ENCODE measurements at places on chromosomes 13 and 19.

DNA sequence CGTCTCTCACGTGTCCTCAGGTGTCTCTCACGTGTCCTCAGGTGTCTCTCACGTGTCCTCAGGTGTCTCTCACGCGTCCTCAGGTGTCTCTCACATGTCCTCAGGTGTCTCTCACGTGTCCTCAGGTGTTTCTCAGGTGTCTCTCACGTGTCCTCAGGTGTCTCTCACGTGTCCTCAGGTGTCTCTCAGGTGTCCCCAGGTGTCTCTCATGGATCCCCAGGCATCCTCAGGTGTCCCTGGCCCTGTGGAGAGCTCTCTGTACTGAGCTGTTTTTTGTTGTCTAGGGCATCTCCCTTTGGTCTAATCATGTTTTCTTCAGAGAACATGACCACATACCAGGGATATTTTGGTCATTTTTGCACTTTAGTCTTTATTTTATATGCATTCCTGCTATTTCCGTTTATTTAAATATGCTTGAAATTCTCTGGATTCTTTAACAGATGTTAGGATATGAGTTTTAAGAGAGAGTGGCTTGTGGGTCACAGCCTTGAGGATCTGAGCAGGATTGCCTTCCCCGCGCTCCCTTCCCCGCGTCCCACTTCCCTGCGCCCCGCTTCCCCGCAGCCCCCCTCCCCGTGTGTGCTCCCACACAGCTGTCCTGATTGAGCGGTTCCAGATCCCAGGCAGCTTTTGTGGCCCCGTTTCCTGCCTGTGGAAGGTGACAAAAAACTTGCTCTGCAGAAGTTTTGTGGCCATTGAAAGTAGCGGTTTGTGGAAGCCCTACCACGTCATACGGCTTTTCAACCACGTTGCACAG lies 31.9 kb downstream of the ATP4B start:
- no peak for DNase-seq

GRCh38 chr19:55216461-55217198 lies 7.3 kb upstream of the PTPRH start:
- DNase-seq = peak; percentile 66

- no peak for DNase-seq
Measured at GRCh38 chr13:73721571-73721970, 412.6 kb downstream of the KLF12 start.

DNA sequence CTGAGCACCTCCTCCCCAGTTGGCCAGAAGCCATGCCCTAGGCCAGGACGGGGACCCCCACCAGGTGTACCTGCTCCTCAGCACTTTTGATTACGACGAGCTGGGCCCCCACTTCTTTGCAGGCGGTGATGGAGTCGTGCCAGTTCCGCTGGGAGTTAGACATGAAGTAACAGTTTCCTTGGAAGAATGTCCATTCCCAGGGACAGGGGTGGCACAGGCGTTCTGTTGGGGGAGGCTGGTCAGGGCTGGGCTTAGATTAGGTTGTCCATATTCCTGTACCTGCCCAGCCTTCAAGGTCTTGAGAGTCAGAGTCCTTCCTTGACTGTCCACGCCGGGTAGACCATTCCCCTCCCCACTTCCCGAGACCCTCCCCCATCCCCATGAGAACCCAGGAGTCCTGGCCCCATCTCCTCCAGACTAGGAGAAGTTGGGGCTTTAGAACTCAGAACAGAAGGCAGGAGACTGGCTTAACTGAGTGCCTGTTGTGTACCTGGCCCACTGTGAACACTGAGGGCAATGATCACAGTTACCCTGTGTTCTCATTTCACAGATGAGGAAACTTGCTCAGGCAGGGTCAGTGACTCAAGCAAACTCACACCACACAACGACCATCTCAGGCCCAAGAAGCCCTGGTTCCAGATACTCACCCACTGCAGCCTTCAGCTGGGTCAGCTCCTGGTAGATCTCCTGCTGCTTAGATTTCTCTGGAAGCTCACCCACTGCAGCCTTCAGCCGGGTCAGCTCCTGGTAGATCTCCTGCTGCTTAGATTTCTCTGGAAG lies 2.3 kb downstream of the CD209 start:
- DNase-seq = no peak

DNA sequence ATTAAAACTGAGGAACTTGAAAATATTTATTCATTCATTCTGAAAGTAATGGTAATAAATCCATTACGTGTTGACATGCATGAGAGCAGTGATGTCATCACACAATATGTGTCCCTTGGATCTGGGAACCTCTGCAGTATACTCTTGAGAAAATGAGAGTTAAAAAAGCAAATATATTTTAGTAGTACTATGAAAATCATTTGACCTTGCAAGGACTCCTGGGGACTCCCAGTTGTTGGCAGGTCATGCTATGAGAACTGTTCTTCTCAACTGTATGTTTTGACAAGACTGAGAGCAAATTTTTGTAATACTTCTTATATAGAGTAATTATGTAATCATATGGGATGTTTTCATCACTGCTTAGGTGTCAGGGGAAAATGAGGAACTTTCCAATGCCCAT lies 249.4 kb downstream of the PCCA start:
- DNase-seq = no peak

DNA sequence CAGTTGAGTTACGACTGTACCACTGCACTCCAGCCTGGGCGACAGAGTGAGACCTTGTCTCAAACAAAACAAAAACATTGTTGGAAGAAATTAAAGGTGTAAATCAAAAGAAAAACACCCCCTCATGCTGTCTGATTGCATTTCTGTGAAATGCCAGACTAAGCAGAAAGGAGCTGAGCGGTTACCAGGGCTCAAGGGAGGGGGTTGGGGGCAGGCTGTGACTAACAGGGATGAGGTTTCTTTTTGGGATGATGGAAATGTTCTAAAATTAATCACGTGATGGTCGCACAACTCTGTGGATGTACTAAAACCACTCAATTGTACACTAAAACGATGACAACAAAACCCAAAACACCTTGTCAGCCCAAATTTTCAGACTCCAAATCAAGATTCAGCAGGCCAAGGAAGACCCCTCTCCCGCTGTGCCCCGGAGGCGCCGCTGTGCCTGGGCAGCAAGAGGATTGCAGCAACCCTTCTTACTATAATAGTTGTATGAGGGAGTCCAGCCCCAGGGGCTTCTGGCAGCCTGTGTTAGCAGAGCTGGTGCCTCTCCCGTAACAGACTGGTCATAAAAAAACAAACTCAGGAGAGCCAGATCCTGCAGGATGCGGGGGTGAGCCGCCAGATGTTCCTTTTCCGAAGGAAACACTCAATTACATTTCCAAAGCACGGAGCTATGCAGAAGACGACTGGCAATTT lies 20.9 kb downstream of the CAPS start:
- no peak for DNase-seq

GRCh38 chr13:75797239-75797638 lies 161.1 kb downstream of the LMO7 start:
- DNase-seq = no peak

- no peak for DNase-seq
Measured at GRCh38 chr19:38784224-38784623, 4.8 kb upstream of the LGALS7B start.

GRCh38 chr19:15640294-15640903 lies at the start of gene CYP4F3:
Gene CYP4F3 (plus strand): TSS chr19:15640897. CDS start chr19:15641416, 519 bp downstream.
- no peak for DNase-seq

DNA sequence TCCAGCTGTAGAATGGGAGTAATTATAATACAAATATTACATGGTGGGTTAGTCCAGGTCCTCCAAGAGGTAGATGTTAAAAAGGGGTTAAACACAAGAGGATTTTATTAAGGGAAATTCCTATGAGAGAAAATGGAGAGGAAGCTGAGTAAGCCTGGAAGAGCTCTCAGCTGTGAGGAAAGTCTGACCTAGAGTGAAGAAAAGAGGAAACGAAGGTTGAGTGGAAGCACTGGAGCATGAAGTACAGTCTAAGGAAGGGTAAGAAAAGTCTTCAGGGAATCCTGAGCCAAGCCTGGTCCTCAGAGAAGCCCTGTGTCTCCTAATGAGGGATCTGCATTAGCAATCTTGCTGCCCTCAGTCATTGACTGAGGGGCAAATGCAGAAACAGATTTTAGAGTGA lies 506.2 kb downstream of the GPC5 start:
- no peak for DNase-seq

DNA sequence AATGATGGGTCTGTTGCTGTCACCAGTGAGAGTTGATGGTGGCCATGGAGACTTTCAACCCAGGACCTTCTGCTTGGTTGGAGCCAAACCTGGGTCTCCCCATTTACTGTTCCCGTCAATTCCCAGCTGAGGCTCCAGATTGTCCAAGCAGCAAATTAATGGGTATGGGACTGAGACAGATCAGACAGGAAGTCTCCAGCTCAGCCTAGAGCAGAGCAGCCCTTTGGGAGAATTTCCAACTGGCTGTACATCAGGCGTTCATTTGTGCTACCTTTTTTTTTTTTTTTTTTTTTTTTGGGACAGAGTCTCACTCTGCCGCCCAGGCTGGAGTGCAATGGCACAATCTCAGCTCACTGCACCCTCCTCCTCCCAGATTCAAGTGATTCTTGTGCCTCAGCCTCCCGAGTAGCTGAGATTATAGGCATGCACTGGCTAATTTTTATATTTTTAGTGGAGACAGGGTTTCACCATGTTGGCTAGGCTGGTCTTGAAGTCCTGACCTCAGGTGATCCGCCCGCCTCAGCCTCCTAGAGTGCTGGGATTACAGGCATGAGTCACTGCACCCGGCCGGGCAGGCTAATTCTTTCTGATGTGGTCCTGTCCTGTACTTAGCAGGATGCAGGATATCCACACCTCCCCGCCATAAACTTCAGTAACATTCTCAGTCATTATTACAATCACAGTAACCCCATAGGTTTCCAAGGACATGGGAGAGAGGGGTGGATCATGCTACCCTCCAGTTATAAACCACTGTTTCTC lies 9.3 kb downstream of the MAP3K10 start:
- DNase-seq = no peak

DNA sequence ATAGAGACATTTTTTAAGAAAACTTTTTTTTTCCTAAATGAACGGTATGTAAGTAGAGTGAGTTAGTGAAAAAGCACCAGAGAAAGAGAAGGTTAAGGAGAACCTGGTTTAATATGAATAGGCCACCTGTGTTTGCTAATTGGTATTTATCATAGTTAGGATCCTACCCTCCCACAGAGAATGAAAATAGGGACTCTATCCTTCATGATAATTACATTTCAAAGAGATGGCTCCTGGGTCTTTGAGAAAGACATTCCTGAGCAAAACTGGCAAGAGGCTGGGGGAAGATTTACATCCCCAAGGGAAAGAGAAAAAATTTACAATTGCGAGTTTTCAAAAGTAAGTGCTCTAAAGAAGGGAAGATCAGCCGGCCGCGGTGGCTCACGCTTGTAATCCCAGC lies 1284.5 kb downstream of the SLITRK1 start:
- DNase-seq = no peak

DNA sequence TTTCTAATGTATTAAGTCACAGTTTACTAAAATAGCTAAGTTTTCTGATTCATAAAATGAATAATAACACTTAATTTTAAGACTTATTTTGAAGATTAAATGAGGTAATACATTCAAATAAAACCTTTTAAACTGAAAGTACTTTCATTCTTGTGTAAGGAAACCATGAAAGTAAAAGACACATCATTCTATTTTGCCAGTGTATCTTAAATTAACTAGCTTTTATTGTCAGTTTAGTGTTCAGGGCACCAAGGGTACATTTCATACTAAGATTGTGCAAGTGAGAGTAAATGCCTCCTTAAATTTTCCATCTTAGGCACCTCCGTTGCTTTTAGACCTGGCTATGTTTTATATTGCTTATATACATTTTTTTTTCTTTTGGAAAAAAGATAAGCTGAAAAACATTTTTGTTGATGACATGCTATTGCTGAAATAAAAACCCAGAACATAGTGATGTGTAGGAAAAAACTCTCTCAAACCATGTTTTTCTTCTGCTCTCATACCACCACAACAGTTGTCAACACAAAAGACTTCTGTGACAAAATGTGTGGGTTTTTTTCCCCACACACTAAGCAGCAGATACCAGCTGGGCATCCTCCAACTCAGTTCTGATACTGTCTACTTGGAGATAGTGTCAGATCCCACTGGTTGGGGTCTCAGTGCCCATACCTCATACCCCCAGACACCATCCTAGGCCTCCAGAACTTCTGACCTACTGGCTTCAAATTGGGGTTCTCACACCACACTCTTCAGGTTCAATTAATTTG lies 30.7 kb upstream of the LPAR6 start:
- DNase-seq = no peak

DNA sequence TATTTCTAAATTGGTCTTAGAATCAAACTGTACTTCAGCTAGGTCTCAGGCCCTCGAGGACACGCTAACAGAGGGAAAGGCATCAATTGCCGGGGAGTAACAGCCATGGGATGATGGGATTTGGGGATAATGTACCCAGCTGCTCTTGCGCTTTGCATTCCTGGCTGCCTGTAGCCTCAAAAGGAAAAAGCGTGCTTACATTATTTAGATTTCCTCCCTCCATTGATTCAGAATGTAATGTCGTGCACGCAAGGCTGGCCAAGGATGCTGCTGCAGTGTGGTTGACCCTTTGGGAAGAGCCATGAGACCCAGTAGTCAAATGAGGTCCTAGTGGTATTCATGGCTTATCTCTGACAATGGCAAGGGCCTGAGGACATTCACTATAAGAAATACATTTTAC lies 95.1 kb downstream of the SLC7A1 start:
- DNase-seq = no peak

DNA sequence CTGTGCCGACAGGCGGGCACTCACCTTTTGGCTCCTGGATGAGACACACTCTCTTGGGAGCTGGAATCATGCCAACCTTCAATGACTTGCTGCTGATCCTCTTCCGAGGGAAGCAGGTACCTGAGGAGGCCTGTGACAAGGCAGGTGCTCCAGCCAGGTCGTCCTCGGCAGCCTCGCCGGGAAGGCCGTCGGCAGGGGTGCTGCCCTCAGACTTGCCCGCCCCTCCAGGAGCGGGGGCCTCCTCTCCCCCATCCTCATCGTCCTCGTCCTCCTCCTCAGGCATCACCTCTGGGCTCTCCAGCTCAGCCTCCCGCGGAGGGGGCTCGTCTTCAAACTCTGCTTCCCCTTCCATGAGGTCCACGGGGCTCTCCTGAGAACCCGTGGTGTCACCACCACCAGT lies 29.2 kb downstream of the SUGP2 start:
- no peak for DNase-seq

GRCh38 chr13:45925151-45925550 lies 73.6 kb upstream of the SIAH3 start:
- DNase-seq = no peak

GRCh38 chr13:109126891-109127641 lies 497.7 kb downstream of the MYO16 start:
- no peak for DNase-seq

DNA sequence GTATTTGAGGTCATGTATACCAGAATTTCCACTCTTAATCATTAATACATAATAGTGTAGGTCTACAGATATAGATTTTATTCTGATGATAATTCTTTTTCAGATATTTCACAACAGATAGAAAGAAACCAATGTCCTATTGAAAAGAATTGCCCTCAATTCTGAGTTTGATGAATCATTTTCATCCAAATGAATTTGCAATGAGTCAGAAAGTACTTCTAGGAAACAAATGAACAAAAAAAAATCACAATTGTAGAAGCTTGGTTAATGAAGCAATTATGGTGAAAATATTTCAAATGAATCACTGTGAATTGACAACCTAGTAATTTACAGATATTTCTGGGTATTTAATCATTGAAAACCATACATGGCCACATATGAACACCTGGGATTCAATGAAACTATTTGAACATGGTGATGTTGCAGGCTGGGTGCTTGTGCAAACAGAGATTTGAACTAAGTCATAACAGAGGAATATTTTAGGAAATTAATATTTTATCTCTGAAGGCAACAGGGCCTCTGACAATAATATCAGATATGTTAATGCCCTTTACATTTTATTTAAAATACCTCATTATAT lies 360.9 kb downstream of the SLITRK5 start:
- DNase-seq = no peak

Measured in NCI-H1048 (cell line).